Ovary (tissue), 10 donors: ENCODE measurements at places on chromosomes 3 and 15. TPM values are rescaled to one million over a fixed set of nuclear protein-coding genes. Genes with fewer than 3 reads are reported as not detected.

DNA sequence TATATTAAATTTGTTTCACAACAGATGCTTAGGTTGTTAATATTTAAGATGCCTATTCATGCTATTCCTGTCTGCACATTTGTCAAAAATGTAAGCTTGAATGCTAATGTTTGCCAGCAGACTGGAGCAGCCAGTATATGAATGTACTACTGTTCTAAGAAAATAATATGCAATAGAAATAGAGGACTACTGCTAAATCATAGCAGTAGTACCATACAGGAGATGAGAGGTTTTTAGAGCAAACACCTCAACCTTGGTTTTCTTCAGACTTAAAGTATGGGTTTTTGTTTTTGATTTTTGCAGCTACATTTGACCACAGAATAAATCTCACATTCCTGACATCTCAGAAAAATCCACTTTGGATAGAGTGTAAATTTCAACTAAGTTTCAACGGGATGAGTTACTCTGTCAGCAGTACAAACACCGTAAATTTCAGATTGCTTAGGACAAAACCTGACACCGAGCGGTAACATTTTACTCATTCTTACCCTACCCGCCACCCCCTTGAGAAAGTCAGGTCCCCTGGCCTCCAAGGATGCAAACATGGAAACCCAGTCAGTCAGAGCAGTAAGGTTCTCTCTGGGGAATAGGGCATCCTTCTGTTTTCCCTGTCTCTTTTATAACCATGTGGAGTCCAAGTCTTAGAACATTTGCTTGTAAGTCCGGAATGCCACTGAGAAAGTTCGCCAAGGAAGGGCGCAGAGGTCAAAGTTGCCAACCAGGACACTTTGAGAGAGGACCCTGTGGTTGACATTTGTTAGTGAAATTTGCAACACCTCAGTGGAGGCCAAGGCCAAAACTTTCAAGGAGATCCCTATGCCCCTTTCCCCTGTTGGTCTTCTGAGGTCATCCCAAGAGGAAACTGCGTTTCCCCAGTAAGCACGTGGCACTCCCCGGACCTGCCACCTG, 17.9 kb upstream of the SATB1 start:
- no peak for DNase-seq

DNA sequence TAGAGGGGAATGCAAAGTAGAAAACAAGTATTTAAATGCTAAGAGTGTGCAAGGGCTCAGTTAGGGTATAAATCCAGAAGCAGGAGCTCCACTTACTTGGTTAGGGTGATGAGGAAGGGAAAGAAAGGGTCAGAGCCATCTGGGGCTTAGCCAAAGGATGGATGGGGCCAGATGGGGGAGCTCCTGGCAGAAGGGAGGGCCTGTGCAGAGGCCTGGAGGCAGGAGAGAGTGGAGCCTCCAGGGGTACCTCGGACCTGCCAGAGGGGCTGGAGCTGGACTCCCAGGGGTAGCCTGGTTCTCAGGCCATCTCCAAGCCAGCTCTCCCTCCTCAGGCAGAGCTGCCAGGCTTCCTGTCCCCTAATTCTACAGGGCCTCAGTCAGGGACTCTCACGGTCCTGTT, 506.3 kb downstream of the SHQ1 start:
- peak; percentile 51 for DNase-seq

GRCh38 chr15:38593524-38593923, 28.9 kb upstream of the RASGRP1 start:
- DNase-seq, result no peak

GRCh38 chr3:66297900-66298299, 77.1 kb downstream of the SLC25A26 start:
- DNase-seq, result no peak

DNA sequence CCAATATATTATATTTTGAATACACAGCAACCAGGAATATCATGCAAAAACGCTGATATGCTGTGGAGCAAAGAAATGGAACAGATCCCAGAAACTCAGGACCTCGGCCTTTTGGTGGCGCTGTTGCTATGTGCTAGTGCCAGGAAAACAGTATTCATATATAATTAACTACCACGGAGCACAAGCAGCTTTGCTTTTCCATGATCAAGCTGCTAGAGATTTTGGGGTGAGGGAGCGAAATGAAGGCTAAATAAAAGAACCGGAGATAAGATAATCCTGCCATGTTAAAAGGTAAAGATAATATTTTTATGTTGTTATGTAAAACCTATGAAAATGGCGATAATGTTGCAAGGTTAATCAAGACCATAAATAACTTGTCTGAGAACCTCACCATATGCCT, 157.7 kb upstream of the FAM3D start:
- DNase-seq, result no peak

GRCh38 chr3:143865302-143865701, 17.0 kb upstream of the SLC9A9 start:
- no peak for DNase-seq

Gene TAGLN3
- not detected for total RNA-seq

Gene KBTBD12
- total RNA-seq, result 0.54 TPM

Gene GABRB3
- total RNA-seq, result 6.7 TPM
